Gastroesophageal sphincter (tissue), 4 donors: ENCODE measurements at places on chromosomes 12 and 14.

- ATAC-seq, result no peak
Measured at GRCh38 chr12:114122016-114122415, 155.9 kb upstream of the RBM19 start.

DNA sequence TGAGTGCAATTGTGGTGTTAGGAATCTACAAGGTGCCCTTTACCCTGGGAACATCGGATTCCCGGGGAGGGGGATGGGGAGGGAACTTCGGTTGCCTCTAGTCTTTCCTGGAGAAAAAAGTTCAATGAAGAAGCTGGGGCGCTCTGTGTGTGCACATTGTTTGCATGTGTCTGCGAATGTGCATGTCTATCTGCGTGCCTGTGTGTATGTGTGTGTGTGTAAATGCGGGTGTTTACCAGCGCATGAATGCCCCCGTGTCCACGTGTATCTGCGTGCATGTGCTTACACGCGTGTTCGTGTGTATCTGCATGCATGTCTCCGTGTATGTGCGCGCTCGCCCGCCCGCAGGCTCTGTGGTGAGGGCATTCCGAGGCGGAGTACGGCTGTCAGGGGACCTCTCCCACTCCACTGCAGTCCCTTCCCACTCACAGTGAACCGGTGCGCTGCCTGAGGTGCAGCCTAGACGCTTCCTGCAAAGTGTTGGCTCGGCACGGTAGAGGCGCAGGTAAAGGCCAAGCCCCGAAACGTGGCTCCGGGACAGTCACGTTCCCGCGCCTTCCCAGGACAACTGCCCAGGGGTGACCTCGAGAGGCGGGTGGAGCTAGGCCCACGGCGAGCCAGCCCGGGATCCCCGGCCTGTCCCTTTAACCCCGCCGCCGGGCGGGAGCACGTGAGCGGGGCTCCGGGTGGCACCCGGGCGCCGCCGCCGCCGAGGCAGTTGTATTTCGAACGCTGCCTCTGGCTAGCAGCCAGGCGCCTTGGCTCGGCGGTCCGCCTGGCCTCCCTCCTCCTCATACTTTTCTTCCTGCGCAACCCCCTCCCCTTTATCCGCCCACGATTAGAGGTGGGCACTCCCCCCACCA lies 539 bp upstream of the HMGA2 start:
- ATAC-seq, result peak; percentile 13

DNA sequence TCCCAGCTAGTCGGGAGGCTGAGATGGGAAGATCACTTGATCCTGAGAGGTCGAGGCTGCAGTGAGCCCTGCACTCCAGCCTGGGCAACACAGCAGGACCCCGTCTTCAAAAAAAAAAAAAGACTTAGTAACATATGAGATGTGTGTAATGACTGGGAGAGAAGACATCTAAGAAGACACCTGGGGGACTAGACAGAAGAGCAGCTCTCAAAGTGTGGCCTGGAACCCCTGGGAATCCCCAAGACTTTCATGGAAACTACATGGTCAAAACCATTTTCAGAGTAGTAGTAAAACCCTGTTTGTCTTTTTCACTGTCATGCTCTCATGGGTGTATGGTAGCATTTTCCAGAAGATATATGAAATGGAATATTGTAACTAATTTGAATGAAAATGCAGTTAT lies 45.3 kb downstream of the R3HDM2 start:
- no peak for ATAC-seq

DNA sequence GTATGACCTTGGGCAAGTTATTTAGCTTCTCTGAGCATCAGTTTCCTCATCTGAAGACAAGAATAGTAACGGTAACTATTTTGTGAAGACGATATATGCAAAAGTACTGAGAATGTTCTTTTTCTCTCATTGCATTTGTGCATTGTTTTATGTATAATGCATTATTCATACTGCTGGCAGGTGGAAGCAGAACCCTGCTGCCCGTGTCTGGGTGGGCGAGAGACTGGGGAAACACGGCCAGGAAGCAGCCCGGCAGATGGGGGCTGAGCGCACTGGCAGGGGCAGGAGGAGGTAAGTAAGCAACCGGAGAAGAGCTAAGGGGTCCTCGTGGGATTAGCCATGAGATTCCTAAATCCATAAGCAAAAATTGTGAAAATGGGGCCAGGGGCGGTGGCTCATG lies 115.8 kb upstream of the MED13L start:
- no peak for ATAC-seq

GRCh38 chr12:95693689-95694088 lies 96.9 kb downstream of the NTN4 start:
- ATAC-seq, result no peak

DNA sequence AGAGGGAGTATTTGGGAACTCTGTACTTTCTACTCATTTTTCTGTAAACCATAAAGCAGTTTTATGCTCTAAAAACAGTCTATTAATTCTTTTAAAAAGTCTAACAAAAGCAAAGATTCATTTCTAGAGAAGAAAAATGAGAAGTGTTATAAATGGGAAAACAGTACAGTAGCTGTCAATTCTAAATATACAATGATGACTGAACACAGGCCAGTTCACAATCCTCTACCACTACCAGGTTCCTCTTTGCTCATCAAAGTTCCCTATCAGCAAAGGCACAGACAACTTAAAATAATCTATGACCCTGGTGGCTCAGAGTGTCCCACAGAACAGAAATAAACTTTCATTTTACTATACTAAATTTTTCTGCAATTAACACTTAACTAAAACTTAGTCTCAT lies 12.5 kb downstream of the NAA25 start:
- ATAC-seq, result no peak

- no peak for ATAC-seq
Measured at GRCh38 chr14:22419620-22420019, 169.4 kb downstream of the DAD1 start.

DNA sequence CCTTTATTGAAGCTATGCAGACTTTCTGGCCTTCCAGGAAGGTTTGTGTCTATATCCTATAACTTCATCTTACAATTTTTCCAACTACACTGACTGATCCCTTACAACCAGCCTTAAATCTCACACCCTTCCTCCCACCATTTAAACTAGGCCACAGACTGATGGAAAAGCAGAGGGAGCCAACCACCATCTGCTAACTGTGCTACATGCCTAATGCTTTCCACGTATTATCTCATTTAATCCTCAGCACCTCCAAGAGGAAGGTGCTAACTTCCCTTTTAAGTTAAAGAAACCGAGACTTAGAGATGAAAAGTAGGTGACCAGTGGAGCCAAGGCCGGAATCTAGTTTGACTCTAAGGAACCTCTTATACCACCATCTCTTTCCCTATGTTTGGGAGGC lies 22.7 kb upstream of the BLTP3B start:
- ATAC-seq, result no peak

DNA sequence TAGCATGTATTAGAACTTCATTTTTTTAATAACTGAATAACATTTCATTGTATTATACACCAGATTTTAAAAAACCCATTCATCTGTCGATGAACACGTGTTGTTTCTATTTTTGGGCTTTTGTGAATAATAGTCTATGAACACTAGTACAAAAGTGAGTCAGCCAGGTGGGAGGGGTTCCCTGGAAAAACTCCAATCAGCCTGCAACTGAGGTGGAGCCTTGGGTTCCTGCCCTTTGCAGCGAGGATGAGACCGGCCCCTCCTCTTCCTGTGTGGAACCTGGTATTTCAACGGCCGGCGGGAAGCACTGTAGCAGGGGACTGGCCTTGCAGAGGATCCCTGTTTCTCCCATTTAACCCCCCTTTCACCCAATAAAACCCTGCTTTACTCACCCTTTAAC lies 56.1 kb downstream of the LMNTD1 start:
- ATAC-seq, result no peak

- ATAC-seq, result no peak
Measured at GRCh38 chr14:96105089-96105925, 66.1 kb downstream of the C14orf132 start.
